ENCODE measurements at places on chromosomes 13 and 19. TPM values are rescaled to one million over a fixed set of nuclear protein-coding genes. Genes with fewer than 3 reads are reported as not detected.
A peak's percentile ranks its signal among the peaks of the same experiment; 100 is the strongest.

- no peak for DNase-seq
Measured at GRCh38 chr19:10111405-10111811, at the start of gene P2RY11. Gene P2RY11, plus strand, starts transcription at chr19:10111693. Its CDS starts 29 bp downstream, at chr19:10111722.

GRCh38 chr13:42337808-42338600 is 66.1 kb downstream of the AKAP11 start:
- DNase-seq: no peak

GRCh38 chr19:43468354-43469159 is 3.1 kb upstream of the LYPD3 start:
- no peak for DNase-seq

DNA sequence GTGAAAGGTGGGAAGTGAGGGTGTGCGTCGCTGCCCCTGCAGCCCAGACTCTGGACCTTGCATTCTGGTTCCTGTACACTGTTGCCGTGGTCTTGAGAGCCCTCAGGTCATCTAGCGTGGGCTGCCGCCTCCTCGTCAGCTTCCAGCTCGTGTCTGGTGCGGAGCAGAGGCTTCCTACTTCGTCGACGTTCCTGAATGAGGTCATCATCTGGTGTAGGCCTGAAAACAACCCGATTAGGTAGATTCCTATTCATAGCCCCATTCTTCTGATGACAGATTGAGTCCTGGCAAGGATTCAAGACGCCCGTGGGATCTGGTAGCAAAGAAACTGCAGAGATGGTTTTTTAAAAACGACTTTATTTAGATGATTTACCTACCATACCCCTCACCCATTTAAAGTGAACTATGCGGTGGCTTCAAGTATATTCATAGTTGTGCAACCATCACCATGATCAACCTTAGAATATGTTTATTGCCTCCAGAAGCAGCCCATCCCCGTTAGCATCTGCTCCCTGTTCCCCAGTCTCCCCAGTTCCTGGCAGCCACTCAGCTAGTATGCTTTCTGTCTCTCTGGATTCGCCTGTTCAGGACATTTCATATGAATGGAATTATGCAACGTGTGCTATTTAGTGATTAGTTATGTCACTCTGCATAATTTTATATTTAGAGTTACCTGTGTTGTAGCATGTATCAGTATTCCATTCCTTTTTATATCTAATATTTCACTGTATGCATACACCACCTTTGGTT is 13.8 kb downstream of the NAXD start:
- DNase-seq: peak; percentile 24

DNA sequence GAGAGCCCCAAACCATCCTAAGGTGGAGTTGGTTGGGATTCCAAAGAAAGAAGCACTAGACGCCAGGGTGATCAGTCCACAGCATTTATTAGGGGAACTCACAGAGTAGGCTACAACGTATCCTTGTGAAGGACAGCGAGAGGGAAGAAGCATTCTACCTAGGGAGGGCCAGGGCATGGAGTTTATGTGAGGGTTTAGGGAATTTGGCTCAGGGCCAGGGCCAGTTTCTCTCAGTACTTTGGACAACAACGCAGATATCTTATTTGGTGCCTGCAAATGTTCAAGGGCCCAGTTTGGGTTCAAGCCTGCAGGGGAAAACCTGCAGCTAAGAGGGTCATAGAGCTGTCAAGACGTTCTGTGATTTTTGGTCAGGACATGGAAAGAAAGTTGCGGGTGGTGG is 73.9 kb upstream of the GJB6 start:
- DNase-seq: no peak

- DNase-seq: no peak
Measured at GRCh38 chr13:46983881-46984280, 87.0 kb upstream of the HTR2A start.

DNA sequence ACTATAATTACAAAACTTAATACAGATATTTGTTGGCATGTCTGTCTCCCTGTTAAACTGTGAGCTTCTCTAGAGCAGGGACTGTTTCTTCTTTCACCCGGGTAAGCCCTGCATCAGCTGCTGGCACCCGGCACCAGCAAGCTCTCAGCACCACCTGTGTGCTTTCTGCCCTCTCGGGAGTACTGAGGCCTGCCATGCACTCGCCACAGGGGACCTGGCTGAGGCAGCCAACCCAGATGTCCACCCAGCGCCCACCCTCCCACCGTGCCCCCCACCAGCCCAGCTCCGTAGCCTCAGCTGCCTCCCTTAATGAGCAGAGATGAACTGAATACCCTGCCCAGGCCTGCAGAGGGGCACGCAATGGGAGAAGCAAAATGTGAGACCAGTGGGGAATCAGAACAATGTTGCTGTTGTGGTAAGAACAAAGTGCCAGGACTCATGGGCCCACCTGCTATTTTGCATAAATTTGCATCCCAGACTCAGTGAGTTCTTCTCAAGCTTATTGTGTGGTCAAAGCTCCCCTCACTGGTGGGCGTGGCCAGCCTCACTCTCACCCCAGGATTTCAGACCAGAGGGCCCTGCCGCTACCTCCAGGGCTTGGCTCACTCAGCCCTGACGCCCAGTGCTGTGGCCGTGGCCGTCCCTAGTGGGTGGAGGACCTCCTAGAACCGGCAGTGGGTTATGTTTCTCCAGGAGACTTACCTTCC is 14.6 kb upstream of the SERPINE3 start:
- no peak for DNase-seq

GRCh38 chr19:45638930-45639729 is at the start of gene EML2:
Gene EML2, minus strand, starts transcription at chr19:45639397. Its CDS starts 21 bp downstream, at chr19:45639376.
- DNase-seq: peak; percentile 73

- peak; percentile 22 for DNase-seq
Measured at GRCh38 chr13:24605923-24606372, 74.3 kb upstream of the ATP12A start.

DNA sequence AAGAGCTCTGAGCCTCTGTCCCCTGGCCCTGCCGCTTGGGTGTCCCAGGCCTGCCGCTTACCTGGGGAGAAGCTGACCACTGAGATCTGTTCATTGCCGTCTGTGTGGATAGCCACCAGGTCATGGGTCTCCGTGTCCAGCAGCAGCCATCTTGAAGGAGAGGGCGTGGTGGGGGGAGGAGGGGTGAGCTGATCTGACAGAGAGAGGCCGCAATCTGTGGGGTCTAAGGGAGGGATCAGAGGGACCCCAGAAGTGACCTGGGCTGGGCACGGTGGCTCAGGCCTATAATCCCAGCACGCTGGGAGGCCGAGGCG is 14.6 kb upstream of the GPR4 start:
- peak; percentile 23 for DNase-seq

DNA sequence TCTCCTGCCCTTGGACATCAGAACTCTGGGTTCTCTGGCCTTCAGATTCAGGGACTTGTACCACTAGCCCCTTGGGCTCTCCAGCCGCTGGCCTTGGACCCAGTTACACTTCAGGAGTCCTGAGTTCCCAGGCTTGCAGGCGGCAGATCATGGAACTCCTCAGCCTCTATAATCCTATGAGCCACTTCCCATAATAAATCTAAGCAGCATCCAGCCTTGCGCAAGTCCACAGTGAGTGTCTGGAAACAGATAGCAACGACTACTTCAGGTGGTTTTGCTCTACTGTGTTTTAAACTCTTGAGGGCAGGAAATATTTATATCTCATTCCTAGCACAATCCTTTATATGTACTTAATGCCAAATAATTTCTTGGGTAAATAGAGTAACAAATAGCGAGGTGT is 92.3 kb downstream of the COL4A1 start:
- DNase-seq: no peak

DNA sequence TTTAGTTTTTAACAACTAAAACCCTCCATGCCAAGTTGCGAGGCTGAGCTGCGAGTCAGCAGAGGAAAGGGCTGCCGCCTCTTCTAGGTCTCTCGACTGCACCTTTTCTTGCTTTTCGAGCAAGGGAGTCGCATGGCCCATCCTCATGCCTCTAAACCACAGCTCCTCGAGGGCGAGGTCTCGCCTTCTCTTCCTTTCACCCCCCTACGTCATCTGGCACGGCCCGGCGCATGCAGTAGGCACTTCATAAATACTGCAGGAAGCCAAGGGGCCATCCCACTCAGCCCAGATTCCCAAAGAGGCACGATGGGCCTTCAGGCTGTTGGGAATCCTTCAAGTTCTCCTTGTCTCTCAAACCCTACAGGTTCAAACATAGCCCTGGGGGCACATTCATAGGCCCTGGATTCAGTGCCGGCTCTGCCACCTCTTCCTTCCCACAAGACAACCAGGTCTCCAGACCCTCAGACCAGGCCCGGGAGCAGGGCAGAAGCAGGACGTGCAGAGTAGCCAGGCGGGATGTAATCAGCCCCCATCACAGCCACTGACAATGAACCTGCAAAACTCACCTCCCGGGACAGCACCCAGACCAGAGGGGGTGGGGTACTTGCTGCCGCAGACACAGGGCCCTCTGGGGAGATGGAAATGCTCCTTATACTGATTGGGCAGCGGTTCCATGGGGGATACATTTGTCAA is 41.7 kb downstream of the GGACT start:
- DNase-seq: no peak

GRCh38 chr19:46849610-46850009 is 1.0 kb downstream of the AP2S1 start:
- DNase-seq: no peak

DNA sequence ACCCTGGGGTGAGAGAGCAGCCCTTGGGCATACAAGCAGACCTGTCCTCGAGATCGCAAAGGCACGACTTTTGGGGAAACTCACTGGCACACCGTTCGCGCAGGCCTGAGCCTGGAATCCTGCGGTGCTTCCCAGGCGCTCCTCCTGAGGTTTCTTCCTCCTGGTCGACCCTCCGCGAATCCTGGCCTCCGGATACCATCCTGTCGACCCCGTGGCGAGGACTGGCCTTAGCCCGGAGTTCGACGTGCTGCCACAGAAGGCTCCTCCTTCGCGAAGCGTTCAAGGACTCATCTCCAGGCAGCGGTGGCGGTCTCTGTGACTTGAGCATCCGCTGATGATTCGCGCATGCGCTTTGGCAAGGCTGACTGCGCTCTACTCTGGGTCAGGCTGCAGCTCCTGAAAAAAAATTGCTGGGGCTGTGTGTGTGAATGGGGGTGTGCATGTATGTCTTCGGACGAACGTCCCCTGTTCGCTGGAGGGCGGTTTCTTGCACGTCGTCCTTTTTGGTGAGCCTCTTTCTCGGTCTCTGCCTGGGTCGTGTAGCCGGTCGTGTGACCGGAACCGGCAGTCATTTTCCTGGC is 64.4 kb upstream of the ZNF527 start:
- no peak for DNase-seq

- DNase-seq: peak; percentile 78
Measured at GRCh38 chr19:11422163-11423065, 3.3 kb upstream of the RGL3 start.

GRCh38 chr13:53131361-53131760 is 102.7 kb downstream of the OLFM4 start:
- DNase-seq: no peak

GRCh38 chr13:40789275-40790153 is at the start of gene SLC25A15:
Gene SLC25A15, plus strand, starts transcription at chr13:40789611. Its CDS starts 3,616 bp downstream, at chr13:40793227.
- peak; percentile 89 for DNase-seq

- DNase-seq: no peak
Measured at GRCh38 chr13:85512421-85512820, 286.8 kb downstream of the SLITRK6 start.

DNA sequence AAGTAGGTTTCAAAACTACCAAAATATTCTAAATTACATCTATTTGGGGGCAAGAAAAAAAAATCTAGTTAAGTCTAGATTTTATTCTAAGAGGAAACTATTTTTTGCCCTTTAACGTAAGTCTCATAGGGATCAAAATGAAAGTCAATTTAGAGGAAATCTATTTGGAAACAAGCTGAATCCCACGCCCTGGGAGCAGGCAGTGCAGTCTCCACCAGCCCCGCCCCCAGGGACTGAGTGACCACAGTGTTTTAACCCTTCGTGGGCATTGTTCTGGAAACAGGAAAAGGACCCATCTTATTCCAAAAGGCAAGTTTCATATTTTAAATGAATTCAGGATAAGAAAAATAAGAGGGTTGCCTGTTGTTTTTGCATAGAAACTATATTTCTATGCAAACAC is 209.7 kb downstream of the SPRY2 start:
- DNase-seq: peak; percentile 73

GRCh38 chr19:55386493-55386971 is 800 bp downstream of the RPL28 start:
- no peak for DNase-seq

DNA sequence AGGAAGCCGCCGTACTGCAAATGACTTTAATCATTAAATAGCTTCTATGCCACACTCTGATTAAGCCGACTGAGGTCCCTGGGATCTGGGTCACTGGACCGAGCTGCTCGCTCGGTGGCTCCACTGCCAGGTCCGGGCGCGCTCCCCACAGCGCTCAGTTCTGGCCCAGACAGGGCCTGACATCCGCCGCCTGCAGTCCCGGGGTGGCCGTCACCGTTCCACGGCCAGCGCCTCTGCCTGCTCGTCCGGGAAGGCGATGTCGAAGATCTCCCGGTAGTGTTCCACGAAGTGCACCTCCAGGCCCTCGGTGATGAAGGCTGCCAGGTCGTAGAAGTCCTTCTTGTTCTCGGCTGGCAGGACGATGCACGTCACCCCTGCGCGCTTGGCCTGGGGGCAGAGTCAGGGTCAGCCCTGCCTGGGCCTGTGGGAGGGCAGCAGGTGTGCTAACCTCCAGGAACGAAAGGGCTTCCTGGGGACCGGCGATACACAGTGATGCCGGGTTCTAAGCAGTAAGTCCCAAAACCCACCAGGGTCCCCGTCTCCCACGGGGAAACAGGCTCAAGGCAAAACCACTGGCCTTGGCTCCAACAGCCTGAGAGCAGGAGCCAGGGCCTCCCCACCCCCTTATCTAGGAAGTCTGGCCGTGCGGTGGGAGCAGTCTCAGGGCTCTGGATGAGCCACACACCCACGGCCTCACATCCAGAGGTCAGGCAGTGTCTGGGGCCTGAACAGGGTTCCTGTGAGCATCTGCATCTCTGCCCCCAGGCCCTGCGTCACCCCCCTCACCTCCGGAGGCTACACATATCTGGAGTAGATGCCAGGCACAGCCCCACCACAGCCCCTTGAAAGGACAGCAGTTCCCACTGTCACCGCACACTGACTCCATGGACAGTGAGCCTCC is 2.0 kb downstream of the RPL36 start:
- DNase-seq: no peak

GRCh38 chr13:29810145-29810742 is 40.2 kb downstream of the UBL3 start:
- DNase-seq: no peak

DNA sequence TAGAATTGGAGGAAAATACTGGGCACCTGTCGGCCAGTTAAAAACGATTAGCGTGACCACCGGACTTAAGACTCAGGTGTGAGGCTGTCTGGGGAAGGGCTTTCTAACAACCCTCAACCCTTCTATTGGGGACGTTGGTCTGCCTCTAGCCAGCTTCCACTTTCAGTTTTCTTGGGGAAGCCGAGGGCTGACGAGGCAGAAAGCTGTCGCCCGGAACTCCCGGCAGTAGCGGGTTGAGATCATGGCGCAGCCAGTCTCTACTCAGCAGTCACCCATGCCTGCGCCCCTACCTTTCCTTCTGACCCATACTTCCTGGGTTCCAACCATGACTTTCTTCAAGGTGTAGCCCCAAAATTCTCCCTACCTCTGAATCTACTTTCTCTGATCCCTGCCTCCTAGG is 1424.1 kb downstream of the SLITRK1 start:
- DNase-seq: no peak

Gene LAIR1
- total RNA-seq: 35.6 TPM

Gene GPX4
- 152 TPM for total RNA-seq

Gene MAP4K1
- 2.0 TPM for total RNA-seq

Gene S1PR4
- 1.8 TPM for total RNA-seq

Gene ZNF737
- 26.7 TPM for total RNA-seq

Gene CEACAM16
- total RNA-seq: 0.33 TPM

Gene ZIK1
- 3.3 TPM for total RNA-seq

Gene EDDM13
- total RNA-seq: not detected

Gene HS6ST3
- total RNA-seq: 1.3 TPM

Gene RFX2
- total RNA-seq: 14.0 TPM

Gene FREM2
- total RNA-seq: 17.9 TPM

Gene TINCR
- not detected for total RNA-seq

Gene CNFN
- total RNA-seq: not detected

Gene ATXN8OS
- not detected for total RNA-seq

Gene THSD1
- total RNA-seq: 1.3 TPM
